Stomach (tissue), 19 donors: ENCODE measurements at places on chromosomes 5 and 9. TPM values are rescaled to one million over a fixed set of nuclear protein-coding genes. Genes with fewer than 3 reads are reported as not detected.
A peak's percentile ranks its signal among the peaks of the same experiment; 100 is the strongest.

DNA sequence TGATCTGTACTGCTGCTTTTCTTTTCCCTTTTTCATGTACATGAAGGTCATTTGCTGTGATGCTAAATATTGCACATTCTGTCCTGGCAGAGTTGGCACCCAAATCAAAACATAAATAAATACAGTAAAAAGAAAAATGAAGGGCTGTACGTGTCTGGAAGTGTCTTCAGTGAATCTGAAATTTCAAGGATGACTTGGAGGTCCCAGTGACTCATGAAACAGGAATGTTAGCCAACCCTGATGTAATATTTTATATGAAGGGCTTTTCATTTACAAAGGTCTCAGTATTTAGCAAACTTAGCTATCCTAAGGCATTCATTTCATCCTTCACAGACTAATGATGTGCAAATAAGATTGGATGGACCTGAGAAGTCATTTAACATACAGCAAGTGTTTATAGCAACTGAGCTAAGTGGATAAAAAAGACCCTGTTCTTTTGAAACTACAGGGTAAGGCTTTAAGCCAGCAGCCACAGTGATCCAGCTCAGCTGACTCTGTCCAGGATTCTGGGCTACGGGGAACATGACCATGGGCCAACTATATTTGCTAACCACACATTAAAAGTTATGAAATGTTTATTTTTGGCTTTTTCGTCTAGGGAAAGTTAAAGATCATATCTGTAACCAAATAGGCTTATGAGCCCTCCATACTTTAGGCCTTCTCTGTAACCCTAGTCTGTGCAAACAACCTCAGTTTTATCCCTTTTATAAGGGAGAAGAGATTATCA, 104.0 kb upstream of the DMRTA1 start:
- DNase-seq: no peak

DNA sequence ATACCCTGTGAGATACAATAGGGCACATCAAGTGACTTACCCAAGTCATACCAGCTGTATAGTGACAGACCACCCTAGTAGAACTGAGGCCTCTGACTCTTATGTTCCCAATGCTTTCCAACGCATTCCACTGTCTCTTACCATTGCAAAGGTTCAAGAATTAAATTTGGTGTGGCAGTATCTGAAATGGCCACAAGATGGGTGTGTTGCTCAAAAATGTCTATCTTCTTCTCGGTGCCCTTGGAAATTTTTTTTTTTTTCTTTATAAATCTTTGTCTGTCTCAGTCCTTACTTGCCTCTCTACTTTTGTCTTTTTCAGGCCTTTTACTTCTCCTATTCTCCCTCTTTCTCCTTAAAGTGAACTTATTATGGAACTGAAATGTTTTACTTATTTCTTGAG, 48.4 kb downstream of the GPR21 start:
- peak; percentile 67 for DNase-seq

DNA sequence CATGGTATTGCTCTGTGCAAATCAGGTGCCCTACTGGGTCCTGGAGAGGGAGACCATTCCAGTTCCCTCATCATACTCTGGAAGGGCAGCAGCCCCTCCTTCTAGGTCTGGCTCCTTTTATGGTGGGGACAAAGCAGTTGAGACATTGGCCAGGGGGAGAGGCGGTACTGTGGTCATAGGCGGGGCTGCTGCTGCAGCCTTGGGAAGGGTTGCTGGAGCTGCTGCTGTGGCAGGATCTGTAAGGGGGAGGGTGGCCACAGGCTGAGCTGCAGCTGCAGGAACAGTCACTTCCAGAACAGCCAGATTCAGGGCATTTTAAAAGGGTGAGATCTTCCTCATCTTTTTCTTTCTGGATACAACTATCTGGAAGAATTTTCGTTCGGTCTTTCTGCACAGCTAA, 233.0 kb upstream of the SGCD start:
- DNase-seq: no peak

DNA sequence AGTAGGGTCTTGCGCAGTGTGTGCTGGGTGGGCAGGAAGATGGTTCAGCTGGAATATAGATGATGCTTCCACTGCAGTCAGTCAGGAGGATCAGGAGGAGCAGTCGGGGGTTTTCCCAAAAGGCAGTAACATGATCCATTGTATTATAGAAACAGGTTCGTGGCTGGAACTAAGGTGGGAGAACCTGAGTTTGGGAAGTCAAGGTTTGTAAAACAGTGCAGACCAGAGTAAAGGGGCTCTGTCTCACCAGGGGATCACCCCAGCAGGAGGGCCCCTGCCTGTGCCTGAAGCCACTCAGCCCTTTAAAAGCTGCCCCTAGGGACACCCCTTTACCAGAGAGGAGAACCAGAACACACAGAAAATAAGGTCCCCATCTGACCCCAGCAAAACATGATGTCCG, 213.4 kb downstream of the AUH start:
- no peak for DNase-seq

DNA sequence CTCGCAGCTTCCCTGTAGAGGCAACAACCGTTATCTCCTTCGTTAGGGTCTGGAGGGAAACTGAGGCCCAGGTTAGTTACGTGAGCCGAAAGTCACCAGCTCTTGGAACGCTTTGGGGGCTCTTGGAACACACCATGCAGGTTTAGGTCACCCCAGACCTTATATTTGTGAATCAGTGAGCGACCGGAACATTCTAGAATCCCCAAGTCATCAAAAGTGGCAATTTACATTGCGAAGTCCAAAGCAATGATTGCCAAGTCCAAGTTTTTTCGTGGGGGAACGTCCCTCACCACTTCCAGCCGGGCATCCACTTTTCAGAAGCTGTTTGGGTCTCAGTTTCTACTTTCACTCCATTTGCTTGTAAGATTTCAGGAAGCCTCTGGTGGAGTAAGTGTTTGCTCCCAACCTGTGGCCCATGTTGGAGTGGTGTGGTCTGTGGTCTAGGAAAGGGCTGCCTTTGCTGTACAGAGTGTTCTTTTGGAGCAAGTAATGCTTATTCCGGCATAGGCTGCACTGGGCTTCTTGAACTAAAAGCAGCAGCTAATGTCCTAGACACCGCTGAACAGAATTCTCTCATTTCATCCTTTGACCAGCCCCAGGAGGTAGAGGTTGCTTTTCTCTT, 32.8 kb upstream of the SPRY4 start:
- no peak for DNase-seq

DNA sequence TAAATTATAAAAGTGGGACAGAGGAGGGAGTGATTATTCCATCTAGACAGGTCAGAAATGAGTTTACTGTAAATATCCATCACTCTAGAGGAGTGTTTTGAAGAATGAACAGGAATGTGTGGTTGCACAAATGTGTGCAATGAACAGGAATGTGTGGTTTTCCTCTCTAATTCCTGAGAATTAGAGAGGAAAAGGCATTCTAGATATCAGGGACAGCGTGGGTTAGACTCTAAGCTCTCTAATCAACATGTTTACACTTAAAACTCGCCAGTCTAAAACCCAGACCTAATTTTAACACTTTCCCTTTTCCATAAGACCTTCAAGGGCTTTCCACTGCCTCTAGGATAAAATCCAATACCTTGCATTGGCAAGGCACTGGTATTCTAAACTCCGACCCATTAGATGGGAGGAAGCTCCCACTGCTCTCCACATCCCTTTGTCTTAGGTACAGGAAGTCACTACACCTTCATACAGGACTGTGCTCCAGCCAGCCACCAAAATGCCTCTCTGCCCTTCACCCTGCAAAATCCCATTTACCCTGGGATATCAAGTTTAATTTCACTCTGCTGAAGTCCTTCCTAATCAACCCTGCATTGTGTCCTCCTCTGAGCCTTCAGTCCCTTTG, 67.9 kb downstream of the NFIB start:
- DNase-seq: no peak

DNA sequence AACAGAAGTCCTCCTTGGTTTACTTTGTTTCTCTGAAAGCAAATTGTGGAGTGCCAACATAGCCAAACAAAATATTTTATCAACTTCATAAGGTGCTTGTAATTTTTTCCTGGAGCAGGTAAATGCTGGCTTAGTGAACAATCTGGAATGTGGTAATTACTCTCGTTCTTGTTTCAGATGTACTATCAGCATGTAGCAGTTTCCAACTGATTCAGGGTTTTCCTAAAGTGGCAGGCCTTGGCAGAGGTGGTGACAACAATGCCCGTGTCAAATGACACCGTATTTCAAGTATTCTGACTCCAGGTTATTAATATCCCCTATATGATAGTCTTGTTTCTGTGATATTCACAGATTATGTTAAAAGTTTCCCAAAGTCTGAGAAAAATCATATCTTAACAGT, 1.2 kb downstream of the C9orf72 start:
- DNase-seq: peak; percentile 55

- no peak for DNase-seq
Observed at GRCh38 chr5:133385346-133385745, 227.0 kb downstream of the FSTL4 start.

DNA sequence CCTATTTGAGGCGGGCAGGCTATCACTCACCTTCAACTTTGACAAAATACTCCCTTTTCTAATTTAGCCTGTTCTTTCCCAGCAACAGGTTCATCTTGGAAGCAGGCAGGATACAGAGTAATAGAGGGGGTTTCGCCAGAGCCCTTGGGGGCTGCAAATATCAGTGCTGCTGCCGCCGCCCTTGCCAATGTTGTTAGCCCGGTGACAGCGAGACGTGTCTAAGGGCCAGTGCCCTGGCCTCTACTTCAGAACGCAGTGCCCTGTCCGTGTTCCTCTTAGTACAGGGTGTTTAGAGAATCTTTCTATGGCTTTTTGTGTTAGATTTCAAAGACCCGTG, 703 bp downstream of the FAM120AOS start:
- DNase-seq: no peak

TMEM171 gene
- total RNA-seq: 2.2 TPM

LCN15 gene
- total RNA-seq: not detected

AQP7 gene
- total RNA-seq: 3.9 TPM

SLC34A1 gene
- not detected for total RNA-seq

GMCL2 gene
- not detected for total RNA-seq

GPRIN1 gene
- total RNA-seq: 0.92 TPM
